Stimulated activated CD8-positive, alpha-beta memory T cell treated with anti-CD3 and anti-CD28 coated beads, Interleukin-4, amount 100 ng/mL, for 1 hour (primary cell): ENCODE measurements at places on chromosomes 7 and 10.

DNA sequence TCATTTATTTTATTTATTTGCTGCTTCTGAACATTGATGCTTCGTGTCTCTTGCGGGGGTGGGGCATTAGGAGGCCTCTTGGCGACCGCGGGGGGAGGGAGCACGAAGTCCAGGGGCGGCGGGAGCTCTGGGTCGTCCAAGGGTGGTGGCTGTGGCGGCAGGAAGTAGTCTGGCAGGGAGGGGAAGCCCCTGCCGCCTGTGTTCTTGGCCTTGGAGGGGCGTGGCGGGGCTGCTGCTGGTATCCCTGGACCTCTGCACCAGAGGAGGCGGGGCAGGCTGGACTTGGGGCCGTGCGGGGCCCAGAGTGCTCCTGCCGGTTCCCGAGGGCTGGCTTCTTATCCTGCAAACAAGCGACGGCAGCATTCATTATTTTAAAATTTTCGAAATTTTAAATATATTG is 70.5 kb upstream of the ABI1 start:
- DNase-seq: no peak

- no peak for DNase-seq
These were observed 99.5 kb upstream of the HABP2 start for GRCh38 chr10:113453351-113453750.

DNA sequence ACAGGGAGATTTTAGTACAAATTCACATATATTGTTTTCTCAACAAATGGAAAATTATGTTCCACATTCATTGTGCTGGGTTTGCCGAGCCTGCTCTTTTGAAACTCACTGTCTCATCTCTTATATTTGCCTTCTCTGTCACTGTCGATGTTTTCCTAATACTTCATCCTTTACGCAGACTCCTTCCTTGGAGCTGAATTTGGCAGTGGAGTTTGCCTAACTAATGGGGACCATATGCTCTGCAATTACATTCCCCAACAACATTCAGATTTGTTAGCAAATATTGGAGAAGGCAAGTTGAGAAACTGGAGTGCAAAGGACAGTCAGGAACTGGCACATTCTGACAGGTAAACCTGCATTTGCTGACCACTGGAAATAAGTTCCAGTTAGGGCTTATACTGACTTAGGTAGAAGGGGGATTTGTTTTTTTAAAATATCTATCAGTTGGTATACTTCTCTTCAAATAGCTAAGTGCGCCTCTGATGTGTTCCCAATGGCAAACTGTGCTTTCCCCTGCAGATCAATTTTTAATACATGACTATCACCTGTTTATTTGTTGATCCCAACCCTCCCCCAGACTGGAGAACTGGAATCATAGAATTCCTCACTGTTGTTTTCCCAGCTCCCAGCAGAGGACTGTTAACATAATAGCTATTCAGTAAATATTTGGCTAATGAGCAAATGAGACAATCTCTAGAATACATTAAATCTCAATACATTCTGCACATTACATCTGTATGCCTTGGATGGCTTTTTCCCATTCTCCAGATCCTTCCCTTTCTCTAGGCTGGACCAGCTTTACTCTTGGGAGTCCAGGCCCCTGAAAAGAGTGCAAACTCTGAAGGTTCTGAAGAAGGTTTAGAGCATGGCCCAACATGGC is 769.3 kb downstream of the KCNMA1 start:
- no peak for DNase-seq

- DNase-seq: no peak
These were observed 120.1 kb downstream of the ELAPOR2 start for GRCh38 chr7:86939197-86939814.

DNA sequence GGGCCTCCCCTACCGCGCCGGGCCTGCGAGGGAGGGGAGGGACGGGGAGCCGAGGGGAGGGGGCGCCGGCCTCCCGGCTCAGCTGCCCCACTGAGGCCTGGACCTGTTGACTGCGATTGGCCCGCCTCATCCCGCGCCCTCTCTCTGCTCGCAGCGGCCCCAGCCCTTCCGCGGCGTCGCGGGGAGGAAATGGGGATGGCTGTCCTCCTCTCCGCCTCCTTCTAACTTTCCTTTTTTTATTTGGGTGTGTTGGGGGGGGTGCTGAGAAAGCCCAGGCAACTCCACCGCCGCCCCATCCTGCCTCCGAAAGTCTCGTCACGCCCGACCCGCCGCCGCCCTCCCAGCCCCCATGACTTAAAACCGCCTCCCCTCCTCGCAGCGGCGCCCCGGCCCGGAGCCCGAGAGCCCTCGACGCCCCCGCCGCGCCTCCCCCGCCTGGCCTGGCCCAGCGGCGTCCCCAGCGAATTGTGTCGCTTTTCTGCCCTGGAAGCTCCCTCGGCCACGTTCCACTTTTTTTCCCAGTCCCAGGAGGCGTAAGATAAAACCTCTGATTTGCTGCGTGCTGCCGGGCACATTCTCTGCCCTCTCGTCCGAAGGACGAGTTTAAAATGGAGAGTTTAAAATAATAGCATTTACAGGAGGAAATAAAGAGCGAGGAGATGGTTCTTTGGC is 842 bp upstream of the SKIDA1 start:
- no peak for DNase-seq

GRCh38 chr7:37759526-37759925 is 76.0 kb downstream of the GPR141 start:
- DNase-seq: no peak

GRCh38 chr7:50292763-50293162 is 11.8 kb upstream of the IKZF1 start:
- DNase-seq: no peak

DNA sequence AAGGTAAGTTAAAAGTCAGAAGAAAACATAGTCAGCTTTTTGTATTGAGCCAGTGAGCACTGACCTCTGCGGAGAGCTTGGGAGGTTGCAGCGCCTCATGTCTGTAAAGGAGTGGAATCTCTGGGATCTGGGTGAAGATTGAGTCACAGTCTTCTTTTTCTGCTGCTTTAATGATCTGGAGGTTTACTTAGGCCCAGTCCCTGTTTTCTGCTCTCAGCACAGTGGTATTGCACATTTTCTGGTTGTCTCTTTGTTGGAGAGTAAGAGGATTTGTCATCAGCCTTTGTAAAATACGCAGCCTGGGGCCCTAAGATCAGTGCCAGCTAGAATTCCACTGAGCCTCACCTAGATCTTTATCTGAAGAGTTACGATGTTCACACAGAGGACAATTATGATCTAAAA is 58.3 kb upstream of the GJD4 start:
- no peak for DNase-seq

- no peak for DNase-seq
These were observed 124.9 kb downstream of the ARHGAP12 start for GRCh38 chr10:31803606-31804351.

- DNase-seq: no peak
These were observed 35.9 kb downstream of the ACSM6 start for GRCh38 chr10:95229724-95230627.

DNA sequence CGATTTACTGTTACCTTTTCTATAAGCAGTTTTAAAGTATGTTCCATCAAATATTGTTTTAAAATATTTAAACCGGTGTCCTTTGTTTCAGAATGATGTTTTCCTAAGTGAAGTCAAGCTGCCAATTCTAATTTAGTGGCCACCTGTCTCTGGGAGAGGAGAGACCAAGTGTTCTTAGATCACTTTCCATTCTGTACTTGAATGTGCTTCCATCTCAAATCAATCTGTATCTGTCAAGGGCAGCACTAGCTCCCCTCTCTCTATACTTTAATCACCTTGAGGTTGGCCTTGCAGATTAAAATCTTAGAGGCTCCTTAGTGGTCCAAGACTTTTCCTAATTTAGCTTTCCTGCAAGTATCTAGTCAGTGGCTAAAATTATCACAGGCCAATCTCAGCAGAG is 49.6 kb downstream of the LGI1 start:
- DNase-seq: no peak

DNA sequence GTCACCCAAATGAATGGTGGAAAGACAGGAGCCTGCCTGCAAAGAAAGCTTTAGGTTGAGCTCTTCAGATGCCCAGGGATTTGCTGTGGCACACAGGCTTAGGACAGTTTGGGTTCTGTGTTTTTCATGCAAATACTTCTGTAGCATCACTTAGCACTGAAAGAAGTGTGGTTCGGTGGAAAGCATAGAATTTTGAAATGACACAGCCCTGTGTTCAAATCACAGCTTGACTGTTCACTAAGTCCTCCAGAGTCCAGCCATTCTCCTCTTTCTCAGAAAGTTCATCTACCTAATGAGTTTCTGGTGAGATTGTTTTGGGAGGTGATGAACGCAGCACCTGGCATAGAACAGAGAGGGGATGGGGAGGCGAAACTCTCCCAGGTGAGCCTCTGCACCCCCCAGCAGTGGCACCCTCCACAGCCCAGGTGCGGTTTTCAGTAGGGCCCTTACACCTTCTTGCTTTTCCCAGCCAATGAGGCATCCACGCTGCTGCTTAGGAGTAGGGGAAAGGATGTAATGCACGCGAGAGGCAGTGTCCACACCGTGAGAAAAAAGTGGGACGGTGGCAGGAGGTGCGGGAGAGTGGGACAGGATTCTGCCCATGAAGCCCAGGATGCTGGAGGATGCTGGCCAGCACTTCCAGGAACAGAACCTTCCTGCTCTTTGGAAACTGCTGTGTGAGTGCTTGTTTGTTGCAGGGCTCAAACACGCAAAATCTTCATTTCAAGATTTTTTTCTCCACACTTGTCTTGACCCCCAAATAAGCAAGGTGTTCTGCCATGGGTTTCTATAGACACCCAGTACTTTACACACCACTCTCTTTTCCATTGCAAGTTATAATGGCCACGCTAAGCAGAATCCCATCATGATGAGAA is 11.6 kb downstream of the EN2 start:
- DNase-seq: no peak

DNA sequence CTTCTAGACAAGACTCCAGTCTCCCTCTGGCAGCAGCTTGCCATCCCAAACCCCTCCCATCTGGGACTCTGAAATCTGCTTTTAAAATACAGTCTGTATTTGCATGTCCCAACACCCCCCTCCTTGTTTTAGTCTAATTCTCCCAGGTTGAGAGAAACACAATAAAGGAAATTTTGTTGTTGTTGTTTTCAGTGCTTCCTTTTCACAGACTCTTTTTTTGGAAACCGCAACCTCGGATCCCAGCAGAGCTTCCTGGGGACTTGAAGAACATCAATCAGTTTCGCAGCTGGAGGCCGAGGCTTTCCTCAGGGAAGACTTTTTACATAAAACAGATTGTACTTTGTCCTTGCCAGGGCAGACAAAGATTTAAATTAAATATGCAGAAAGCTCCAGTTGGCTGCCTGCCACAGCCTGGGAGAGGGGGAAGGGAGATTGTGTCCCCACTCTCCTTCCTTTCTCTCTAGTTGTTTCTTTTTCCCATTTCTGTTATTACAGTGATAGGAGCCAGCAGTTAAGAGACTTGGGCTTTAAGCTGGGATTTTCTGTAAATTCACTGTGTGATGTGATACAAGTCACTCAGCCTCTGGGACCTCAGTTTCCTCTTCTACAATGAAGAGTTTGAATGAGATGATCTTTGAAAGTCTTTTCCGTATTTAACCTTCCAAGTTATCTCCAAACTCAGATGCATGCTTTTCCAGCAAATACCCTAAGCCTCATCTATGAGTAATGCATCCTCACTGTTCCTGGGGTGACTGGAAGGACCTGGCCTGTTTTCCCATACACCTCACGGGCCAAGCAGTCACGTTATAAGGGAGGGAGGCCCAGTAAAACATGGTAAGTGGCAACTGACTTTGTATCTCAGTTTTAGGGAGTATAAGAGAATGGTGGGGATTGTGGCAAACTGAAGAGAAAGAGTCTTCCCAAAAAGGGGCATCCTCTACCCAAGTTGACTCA is 192.3 kb downstream of the REEP3 start:
- DNase-seq: no peak

- no peak for DNase-seq
These were observed 97.3 kb upstream of the GTF2I start for GRCh38 chr7:74560086-74560719.

DNA sequence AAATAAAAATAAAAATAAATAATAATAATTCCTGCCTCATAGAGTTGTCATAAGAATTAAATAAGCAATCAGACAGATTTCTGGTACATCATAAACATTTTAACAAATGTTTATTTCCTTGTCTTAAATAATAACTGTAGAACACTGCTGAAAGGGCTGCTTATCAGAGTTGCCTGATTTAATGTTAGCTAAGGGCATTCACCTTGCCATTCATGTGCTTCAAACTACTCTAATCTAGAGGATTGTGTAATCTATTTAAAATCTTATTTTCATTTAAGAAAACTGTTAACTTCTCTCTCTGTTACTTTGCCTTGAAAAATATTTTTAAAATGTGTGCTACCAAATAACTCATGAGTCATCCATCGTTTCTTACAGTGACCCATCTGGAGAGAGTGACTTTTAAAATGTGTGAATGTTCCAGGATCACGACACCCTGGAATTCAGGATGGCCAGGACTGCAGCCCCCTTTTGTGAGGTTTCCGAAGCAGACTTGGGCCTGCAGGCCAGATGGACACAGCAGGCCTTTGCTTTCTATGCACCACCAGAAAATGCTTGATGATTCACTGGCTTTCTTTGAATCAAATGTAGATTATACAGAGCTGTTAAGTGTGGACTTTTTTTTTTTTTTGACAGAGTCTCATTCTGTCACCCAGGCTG is 109.1 kb upstream of the TNS3 start:
- no peak for DNase-seq

DNA sequence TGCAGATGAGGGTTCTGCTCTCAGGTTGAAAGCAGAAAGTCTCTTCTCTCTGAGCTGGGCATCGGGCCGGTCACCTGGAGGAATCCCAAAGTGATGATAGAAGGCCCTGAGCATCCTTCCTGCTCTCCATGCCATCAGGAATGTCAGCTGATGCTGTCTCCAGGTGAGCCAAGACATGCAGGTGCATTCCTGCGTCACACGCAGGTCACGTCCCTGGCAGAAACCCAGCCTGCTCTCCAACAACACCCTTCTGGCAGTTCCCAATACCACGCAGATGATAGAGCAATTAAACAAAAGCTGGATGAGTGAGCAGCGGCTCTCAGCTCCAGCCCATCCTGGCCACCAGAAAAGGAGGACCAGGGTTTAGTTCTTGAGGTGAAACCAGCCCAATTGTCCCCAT is 6.9 kb upstream of the WIPI2 start:
- no peak for DNase-seq

DNA sequence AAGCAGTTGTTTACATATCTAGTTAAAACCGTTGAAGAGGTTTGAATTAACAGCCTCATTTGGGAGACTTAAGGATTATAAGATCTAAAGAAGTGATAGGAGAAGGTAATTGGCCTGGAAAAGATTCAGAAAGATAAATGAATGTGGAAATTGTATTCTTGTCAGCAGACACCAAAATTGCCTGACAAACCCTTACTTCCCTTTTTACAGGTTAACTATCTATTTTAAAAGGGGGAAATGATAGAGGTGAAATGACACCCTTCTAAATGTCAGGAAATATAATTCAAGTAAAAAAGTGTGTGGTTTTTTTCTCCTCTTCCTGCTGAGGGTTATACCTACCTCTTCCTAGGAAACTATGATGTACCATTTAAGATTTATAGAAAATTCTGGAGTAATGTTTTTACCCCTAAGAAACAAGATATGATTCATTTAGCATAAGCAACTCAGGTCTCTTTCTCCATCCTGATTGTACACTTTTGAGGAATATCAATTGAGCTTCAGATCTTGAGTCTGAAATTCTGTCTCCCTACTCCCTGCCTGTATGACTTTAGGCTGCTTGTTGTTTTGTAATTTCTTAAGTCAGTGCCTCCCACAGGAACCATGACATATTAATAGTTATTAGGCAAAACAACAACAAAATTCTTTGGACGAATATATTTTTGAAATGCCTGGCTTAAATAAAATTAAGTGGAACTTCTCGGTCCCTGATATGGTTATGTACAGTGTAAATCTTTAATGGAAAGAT is 250.4 kb downstream of the RNLS start:
- DNase-seq: no peak
